Right cardiac atrium (tissue), 5 donors: ENCODE measurements at places on chromosomes 2 and 18. TPM values are rescaled to one million over a fixed set of nuclear protein-coding genes. Genes with fewer than 3 reads are reported as not detected.

- no peak for DNase-seq
Measured at GRCh38 chr18:68956650-68957049, 158.8 kb downstream of the CCDC102B start.

- DNase-seq = no peak
Measured at GRCh38 chr2:167862782-167863181, 384.6 kb downstream of the STK39 start.

DNA sequence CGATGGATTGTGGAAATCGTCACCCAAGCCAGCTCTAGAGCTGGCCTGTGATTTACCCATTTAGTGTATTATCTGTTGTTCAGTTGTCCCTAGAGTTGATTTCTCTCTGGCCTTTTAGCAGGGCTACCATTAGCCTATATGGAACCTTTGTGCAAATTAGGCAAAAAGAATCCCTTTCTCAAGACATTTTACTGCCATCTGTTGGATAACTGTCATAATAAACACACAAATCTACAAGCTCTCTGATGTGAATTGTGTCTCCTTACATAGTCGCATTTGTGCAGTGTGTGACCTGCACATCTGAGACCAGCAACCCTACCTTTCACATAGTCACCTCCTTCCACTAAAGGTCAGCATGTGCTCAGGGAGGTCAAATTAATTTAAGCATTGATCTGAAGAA, 34.0 kb downstream of the LOXHD1 start:
- no peak for DNase-seq

DNA sequence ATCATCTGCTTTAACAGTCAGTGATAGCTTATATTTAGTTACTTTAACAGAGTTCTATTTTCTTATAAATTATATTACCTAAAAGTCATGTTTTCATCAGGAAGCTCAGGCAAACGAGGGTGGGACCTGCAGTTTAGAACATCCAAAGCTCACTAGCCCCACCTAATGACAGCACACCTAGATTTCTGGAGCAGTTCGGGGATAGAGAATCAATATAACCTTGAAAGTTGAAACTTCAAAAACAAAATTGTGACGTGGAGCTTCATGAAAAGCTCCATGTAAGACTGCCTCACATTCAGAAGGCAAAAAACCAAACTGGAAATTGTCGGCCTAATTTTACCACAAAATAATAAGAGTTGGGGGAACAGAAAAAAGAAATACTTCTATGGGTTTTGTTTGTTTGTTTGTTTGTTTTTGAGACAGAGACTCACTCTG, 185.9 kb upstream of the CCDC150 start:
- DNase-seq = no peak

GRCh38 chr18:35479911-35480586, 17.7 kb downstream of the INO80C start:
- DNase-seq = no peak

GRCh38 chr2:187842978-187843847, 289.0 kb upstream of the TFPI start:
- DNase-seq = no peak

- DNase-seq = no peak
Measured at GRCh38 chr2:134337631-134338030, 83.8 kb downstream of the MGAT5 start.

The SGPP2 gene
- 12.8 TPM for total RNA-seq

The ZNF804A gene
- not detected for total RNA-seq

The CCDC178 gene
- 0.14 TPM for total RNA-seq
